ENCODE measurements at places on chromosomes 3 and 15. TPM values are rescaled to one million over a fixed set of nuclear protein-coding genes. Genes with fewer than 3 reads are reported as not detected.

DNA sequence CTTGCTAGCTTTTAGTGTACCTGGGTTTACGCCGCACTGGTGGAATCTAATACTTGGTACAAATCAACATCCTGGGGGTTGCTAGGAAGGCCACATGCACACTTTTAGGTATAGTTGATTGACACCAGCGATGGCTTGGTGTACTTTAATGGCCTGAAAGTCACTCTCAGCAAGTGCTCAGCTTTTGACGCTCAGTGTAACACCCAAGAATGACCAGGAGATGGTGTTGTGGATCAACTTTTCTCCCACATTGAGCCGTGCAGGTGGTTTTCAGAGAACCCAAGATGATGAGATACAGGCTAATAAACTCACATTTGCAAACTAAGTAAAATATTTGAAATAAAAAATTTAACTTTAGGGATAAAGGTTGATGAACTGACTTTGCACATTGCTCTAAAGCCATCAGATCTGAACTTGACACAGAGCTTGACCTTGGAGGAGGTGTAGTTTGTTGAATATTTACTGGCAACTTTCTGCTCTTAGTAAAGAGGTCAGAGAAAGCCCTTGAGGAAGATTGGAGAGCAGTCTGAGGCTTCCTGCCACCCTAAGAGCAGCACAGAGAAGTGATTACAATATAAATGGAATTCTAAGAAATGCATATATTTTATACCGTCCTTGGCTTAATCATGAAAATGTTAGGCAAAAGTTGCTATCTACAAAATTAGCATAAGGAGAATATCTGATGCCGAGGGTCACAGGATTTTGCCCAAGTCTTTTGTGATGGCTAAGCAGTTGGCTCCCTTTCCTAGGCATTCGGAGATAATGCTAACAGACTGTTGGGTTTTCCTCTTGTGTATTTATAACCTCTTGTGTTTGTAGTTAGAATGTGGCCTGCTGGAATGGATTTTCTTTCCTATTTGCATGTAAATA, 143.4 kb upstream of the RASGRP1 start:
- DNase-seq, result no peak

GRCh38 chr15:69804786-69805185, 292.9 kb downstream of the TLE3 start:
- no peak for DNase-seq

GRCh38 chr3:155805802-155806618, at the start of gene C3orf33:
Gene C3orf33 (minus strand): TSS chr3:155806278. CDS start chr3:155806252, 26 bp downstream.
- peak; percentile 66 for DNase-seq

DNA sequence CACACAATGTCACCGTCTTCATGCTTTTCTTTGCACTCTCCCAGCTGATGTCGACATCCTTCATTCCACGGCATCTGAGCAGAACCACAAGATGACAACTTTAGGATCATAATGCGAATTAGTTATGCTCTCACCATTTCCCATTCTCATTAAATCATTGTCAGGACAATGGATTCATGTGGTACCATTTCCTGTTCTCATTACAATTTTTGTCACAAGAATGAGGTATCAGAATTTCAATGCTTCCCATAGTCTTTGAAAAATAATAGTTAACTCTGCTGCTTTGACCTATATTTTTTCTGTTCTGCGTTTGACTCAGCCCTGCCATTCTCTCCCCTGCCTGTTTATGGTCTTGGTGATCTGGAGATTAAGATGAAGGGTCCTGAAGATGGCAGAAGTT, 175.7 kb upstream of the MDFIC2 start:
- no peak for DNase-seq

- DNase-seq, result no peak
These were observed 88.6 kb downstream of the STRIT1 start for GRCh38 chr3:155204851-155205250.

- peak; percentile 74 for DNase-seq
These were observed 6.5 kb upstream of the DNASE1L3 start for GRCh38 chr3:58217209-58217811.

DNA sequence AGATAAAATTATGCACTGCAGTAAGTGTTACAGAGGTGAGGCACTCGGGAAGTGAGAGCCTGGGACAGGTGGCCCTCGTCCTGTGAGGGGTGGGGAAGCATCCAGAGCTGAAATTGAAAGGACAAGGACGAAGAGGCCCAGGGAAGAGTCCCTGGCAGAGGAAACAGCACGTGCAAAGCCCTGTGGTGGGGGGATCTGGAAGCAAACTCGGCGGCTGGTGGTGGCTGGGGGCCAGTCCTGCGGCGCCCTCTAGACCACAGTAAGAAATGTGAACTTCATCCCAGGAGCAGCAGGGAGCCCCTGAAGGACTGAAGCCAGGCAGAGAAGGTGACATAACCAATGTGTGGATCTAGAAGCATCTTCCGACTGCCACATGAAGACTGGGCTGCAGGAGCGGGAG, 42.8 kb downstream of the GRIP2 start:
- DNase-seq, result no peak

Gene FILIP1L
- total RNA-seq, result 136 TPM

- no peak for DNase-seq
These were observed 10.6 kb downstream of the ANKUB1 start for GRCh38 chr3:149781741-149782140.

Gene HIGD2B
- not detected for total RNA-seq

- no peak for DNase-seq
These were observed 35.0 kb downstream of the ACAA1 start for GRCh38 chr3:38101811-38102443.

DNA sequence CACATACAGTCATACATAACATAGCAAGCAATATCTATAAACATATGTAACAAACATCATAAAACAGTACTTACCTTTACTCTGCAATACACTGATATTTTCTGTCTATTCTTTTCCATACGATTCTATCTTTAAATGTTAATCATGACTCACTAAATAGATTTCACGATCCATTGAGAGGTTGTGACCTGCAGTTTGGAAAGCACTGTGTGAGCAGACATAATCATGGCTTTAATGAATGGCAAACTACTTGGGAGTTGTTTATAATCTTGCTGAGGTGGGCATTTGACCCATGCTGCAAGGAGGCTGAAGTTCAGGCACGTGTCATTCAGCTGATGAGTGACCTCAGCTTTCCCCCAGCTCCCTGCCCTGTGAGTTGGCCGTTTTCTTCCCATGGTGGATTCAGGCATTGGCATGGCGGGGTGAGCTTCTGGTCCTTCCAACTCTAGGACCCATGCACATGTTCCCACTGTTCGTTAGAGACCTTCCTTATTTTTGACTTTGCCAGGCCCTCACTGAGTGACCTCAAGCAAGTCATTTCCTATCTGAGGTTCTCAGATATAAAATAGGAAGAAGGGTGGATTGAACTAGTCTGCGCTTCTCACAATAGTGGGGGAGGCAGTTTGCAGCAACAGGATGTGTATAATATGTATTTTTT, 41.7 kb downstream of the PAQR5 start:
- no peak for DNase-seq

DNA sequence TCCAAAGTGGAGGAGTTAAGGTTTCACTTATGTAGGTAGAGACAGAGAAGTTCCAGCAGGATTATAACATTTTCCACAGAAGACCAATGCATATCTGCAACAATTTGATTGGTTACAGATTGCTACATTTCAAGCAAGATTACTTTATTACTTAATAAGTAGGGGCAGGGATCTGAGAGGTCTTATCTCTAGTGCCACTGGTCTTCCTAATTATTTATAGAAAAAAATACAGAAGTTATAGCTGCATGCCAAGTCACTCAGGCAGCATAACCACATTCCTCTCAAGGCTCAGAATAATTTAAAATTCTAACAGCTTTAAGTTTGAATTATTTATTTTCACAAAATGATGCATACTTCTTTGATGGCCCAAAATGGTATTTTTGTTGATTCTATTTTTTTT, 30.5 kb downstream of the RAD54L2 start:
- DNase-seq, result no peak

GRCh38 chr3:194212845-194213331, 76.9 kb downstream of the HES1 start:
- DNase-seq, result no peak

DNA sequence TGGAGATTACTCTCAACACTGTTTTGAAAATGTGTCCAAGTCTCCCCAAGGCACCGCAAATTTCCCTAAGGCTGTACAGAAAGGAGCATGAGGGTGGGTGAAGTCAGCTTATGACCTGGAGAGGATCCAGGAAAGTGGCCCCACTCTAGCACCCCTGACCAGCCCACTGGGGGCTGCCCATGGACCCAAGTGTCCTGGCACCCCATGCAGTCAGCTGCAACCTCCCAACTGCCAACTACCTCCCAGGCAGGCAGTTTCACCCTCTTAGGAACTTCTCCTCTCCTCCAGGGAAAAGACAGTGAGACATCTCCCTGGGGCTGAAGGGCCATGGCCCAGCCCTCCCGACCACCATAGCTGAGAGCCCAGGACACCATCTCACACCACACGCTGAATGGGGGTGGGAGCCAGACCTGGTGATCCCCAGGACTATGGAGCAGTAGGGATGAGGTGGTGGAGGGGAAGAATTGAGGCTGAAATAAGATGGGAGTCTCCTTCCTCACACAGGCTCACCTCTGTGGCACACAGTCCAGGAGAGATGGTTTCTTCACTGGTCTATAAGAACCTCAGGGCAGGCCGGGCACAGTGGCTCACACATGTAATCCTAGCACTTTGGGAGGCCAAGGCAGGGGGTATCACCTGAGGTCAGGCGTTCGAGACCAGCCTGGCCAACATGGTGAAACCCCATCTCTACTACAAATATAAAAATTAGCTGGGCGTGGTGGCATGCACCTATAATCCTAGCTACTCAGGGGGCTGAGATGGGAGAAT, 104.4 kb downstream of the DAPK2 start:
- no peak for DNase-seq

DNA sequence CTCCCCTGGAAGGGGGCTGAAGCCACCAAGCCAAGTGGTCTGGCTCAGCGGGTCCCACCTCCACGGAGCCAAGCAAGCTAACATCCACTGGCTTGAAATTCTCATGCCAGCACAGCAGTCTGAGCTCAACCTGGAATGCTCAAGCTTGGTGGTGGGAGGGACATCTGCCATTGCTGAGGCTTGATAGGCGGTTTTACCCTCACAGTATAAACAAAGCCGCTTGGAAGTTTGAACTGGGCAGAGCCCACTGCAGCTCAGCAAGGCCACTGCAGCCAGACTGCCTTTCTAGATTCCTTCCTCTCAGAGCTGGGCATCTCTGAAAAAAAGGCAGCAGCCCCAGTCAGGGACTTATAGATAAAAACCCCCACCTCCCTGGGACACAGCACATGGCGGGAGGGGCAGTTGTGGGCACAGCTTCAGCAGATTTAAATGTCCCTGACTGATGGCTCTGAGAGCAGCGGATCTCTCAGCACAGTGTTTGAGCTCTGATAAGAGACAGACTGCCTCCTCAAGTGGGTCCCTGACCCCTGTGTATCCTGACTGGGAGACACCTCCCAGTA, 23.2 kb upstream of the IGSF10 start:
- no peak for DNase-seq

- DNase-seq, result no peak
These were observed 5.3 kb downstream of the ITPR1 start for GRCh38 chr3:4498446-4498845.

DNA sequence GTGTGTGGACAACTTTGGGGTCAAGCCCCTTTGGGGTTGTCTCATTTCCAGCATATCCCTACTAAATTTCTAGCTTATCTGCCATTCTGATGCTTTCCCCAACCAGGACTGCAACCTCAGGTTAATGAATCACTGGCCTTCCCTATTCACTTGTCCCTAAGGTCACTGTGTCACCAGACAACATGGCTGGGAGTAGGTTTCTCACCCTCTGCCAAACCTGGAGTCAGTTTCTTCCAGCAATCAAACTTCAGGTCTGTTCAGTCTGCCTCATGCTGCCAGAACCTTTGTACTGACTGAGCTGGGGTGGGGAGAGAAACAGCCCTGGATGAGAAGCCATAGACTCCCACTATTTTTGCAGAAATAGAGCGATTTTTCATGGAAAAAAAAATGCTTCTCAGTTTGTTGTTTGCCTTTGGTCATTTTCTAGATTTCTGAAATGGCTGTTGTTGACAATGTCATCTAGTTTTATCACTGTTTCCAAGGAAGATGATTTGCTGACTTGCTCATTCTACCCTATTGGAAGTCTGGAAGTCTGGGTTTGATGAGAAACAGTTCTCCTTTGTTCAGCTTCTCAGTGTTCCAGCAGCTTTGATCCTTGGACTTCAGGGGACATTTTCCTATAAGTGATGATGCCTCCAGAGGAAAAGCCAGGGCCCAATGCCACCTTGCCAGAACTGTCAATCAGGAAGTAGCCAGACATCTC, 74.8 kb upstream of the IL12A start:
- no peak for DNase-seq

Gene KY
- total RNA-seq, result 2.0 TPM

DNA sequence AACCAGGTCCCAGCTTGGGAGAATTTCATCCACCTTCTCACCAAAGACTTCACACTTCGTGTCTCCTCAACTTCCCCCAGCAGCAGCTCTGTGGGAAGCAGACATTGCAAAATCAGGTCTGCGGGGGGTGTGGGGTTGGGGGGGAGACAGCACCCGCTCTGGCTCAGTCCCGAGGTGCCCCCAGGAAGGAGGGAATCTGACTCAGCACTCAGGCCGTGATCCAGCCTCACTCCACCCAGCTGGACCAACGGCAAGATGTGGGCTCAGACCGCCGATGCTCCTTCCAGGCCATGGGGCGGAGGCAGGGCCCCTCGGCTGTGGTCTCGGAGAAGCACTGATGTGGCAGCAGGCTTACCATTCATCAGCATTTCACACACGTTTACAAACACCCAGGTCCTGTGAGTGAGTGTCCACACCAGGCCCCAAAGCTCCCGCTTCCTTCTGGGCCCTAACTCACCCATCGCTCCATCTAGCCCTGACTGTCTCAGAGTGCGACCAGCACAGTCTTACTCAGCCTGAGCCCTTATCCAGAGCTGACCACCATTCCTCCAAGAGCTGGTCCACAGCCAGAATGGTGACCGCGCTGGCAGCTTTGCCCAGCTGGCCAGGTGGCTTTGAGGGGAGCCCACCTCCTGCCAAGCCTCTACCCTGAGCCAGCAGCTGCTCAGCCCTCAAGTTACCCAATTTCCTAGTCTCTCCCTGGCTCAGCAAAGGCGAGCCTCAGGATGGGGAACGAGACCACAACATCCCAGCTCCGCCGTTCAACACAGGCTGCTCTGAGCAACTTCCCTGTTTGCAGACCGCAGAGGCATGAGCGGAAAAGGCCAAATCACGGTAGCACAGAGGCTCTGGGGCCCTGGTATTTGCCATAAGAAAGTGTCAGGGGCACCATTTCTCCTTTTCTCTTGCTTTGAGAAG, 3.3 kb downstream of the STAB1 start:
- DNase-seq, result no peak

- peak; percentile 38 for DNase-seq
These were observed 104.4 kb downstream of the LRRK1 start for GRCh38 chr15:101023501-101024072.

GRCh38 chr3:152811974-152812760, 22.8 kb upstream of the P2RY1 start:
- DNase-seq, result no peak

Measured in ureter (tissue), 1 donor.